Posterior cingulate gyrus (tissue), 11 donors: ENCODE measurements at places on chromosomes 12 and 14.

GRCh38 chr12:131340616-131341210 lies 370.2 kb upstream of the SFSWAP start:
- DNase-seq = peak; percentile 69

DNA sequence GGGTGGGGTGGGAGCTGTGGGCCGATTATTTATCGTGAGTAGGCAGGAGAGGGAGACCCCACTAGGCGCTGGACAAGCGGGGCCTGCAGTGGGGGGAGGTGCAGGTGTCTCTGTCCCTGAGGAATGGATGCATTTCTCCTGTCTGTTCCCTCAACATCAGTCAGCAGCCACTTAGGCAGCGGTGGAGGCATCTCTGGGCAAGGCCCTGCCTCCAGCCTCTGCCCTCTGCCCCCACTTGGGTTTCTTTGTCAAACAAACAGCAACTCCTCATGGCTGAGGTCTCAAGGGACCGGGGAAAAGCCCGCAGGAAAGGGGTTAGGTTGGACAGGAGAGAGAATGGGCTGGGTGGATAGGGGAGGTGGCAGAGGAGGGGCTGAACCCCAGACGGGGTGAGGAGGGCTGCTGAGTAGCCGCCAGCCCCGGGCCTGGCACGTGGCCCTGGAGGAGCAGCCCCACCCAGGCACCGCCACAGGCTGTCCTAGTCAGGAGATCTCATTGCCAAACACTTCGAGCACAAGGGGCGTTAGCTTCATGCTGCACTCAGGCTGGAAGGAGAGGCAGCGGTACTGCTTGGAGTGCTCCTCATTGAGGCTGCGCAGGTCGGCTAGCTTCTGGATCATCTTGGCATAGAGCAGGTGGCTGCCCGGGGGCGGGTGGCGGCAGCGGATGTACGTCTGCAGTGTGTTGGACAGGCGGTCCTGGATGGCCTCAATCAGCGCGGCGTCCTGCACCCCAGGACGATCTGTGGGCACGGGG lies 24.7 kb upstream of the HDAC7 start:
- peak; percentile 87 for DNase-seq

DNA sequence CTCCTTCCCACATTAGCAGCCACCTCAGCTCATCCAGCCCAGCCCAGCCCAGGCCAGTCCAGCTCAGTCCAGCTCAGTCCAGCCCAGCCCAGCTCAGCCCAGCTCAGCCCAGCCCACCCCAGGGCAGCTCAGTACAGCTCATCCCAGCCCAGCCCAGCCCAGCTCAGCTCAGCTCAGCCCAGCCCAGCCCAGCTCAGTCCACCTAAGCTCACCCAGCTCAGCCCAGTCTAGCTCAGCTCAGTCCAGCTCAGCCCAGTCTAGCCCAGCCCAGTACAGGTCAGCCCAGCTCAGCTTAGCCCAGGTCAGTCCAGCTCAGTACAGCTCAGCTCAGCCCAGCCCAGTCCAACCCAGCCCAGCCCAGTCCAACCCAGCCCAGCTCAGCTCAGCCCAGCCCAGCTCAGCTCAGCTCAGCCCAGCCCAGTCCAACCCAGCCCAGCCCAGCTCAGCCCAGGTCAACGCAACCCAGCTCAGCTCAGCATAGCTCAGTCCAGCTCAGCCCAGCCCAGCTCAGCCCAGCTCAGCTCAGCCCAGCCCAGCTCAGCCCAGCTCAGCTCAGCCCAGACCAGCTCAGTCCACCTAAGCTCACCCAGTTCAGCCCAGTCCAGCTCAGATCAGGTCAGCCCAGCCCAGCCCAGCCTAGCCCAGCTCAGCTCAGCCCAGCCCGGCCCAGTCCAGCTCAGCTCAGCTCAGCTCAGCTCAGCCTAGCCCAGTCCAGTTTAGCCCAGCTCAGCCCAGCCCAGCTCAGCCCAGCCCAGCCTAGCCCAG lies 63.0 kb downstream of the TMEM121 start:
- DNase-seq = no peak

- DNase-seq = peak; percentile 67
Measured at GRCh38 chr12:121799156-121799841, 4.5 kb upstream of the SETD1B start.

GRCh38 chr14:32757568-32757967 lies 181.1 kb upstream of the NPAS3 start:
- no peak for DNase-seq

GRCh38 chr14:98958632-98959031 lies 313.4 kb downstream of the BCL11B start:
- no peak for DNase-seq

GRCh38 chr14:101733211-101733610 lies 28.3 kb upstream of the PPP2R5C start:
- DNase-seq = no peak

- no peak for DNase-seq
Measured at GRCh38 chr14:72608391-72609204, 285.3 kb downstream of the DPF3 start.

DNA sequence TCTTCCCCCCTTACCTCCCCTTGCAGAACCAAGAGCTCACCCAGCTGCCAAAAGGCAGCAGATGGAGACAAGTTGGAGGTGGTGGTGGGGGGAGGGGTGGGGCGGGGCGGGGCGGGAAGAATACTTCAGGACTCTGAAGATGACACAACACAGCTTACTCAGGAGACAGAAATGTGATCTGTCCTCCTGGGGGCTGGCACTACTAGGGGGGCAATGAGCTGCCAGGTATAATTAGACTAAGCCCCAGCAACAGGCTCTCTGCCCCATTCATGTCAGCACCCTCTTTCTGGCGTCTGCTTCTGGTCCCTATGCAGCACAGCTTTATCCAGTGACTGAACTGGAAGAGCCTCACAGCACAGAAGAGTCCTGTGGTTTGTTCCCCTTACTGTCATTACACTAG lies 407.0 kb downstream of the MED13L start:
- no peak for DNase-seq

- DNase-seq = no peak
Measured at GRCh38 chr12:26197832-26198231, 2.5 kb downstream of the SSPN start.

DNA sequence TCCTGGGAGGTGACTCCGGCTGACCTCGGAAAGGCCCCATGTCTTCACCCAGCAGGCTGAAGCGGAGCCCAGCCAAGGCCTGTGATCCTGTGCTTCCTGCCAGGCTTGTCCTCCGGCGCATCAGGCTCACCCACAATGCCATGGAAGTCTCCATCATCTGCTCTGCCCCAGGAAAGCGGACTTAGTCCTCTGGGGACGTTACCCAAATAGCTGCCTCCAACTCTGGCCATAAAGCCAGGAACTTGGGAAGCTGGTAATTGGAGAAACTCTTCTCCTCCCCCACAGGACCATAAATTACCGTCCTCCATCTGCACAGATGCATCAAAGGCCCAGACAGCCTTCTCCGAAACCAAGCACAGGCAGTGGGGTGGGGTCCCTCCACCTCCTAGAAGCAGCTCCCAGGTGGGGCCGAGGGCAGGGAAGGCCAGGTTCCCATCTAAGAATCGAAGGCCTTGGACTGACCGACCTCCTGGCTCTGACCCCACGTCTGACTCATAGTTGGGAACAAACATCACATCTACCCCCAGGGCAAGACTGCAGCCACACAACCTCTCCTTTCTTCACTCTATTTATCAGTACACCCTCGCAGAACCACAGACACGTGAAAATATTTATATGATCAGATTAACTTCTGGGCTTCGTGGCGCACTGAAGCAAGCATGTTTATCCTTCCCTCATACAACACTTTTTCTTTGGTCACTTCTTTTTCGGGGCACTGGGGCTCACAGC lies 56.4 kb downstream of the PITPNM2 start:
- DNase-seq = no peak

DNA sequence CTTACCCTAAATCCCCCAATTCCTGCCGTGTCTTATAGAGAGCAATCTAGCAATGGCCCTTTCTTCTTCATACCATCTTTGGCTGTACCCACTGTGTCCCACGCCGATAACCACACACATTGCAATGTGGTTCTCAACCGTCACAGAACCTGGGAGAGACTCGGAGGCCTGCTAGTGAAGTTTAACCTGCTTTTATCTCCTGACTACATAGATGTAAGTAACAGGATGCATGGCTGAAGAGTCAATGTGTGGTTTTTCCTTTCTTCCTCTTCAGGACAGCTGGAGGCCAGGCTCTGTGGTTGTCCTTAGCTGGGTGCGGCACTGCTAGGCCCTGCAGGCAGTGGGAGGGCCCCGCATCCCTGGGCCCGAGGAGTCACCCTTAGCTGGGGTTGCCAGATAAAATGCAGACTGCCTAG lies 51.3 kb downstream of the ZNF664 start:
- no peak for DNase-seq

DNA sequence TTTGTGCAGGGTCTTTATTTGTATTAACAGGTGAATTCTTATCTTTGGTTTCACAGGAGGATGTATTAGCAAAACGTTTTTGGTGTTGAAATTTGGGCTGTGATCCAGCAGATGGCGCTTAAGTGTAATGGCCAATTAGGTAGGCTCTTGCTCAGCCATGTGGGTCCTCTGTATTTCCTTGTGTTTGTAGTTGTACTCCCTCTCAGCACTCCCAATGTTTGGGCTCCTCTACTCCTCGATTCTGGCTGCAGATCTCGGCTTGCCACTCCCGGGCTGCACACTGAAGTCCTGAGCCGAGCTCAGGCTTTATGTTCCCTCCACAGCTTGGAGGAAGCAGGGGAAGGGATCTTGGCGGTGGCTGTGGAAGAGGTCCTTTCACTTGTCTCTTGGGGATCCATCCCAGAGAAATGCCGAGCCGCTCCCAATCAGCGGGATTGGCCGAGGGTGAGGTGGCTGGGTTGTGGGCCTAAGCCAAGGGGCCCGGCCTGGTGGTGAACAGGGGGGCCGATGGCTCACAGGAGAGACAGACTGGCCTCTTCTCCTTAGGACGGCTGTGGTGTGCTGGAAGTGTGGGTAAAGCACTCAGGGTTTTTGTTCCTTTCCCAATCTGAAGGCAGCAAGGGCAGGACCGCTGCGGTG lies 133.7 kb downstream of the AEBP2 start:
- no peak for DNase-seq

GRCh38 chr12:59570145-59570544 lies 25.7 kb upstream of the SLC16A7 start:
- DNase-seq = no peak

GRCh38 chr14:85301506-85301905 lies 228.4 kb upstream of the FLRT2 start:
- DNase-seq = no peak

DNA sequence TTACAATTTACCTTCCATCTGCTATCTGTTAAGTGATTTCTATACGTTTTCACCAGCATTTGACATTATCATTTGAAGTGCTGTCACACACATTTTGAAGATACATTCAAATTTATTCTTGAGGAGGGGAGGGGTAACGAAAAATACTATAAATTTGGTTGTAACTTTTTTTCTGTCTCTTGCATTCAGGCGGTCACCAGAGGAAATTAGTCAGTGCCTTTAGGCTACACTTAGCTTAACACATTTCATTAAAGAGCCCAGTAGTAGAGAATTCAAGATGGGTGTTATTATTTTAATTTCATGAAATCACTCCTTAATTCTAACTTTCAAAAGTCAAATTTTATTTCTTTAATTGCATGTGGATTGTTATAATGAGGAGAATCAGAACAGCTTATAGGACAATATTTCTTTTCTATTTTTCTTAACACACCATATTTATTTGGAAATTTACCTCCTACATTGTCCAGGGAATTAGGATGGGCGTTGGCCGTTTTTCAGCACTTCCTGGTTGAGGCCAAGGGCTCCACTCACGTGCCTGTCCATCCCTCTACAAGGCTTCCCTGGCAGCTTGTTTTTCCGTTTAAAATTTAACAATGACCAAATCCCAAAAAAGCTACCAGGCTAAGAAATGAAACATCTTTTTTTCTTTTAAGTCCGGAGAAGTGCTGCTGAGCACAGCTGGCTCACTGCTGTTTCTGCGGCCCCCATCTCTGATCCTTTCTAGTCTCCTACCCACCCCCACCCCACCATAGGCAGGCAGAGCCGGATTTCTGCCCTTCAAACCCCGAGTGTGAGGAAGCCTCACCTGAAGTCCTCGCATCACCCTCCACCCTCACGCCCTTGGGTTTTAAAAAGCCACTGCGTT lies 1.1 kb upstream of the FAR2 start:
- DNase-seq = no peak

DNA sequence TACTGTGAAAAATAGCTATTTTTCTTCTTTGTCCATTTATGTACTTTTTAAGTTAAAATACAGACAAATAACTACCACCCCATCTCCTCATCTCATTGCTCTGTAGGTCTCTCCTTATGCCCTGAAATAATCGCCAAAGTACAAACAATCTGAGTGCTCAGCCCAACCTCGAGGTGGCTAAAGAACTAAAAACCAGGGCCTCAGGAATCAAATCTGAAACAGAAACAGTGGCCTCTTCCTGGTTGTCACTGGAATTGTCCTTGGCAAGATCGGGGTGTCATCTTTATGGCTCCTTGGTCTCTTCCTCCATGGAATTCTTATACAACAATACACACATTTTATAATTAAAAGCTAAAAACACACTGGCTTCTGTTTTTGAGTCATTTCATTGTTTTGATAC lies 182.4 kb downstream of the ASCL1 start:
- no peak for DNase-seq

DNA sequence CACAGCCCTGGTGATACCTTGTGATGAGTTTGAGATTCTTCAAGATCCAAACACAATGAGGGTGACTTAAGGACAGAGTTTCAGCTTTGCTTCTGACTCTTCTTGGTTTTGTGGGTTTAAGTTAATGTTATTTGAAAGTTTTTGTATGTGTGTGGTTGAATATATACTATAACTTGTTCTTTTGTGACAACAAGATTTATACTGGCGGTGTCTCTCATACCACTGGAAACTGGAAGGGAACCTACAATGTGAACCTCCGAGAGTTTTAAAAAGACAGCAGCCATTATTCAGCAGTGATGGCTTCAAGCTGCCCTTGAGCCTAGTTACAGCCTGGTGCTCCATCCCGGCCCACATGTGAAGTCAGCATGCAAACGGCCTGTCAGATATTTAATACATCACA lies 87.9 kb upstream of the IGF1 start:
- DNase-seq = no peak

DNA sequence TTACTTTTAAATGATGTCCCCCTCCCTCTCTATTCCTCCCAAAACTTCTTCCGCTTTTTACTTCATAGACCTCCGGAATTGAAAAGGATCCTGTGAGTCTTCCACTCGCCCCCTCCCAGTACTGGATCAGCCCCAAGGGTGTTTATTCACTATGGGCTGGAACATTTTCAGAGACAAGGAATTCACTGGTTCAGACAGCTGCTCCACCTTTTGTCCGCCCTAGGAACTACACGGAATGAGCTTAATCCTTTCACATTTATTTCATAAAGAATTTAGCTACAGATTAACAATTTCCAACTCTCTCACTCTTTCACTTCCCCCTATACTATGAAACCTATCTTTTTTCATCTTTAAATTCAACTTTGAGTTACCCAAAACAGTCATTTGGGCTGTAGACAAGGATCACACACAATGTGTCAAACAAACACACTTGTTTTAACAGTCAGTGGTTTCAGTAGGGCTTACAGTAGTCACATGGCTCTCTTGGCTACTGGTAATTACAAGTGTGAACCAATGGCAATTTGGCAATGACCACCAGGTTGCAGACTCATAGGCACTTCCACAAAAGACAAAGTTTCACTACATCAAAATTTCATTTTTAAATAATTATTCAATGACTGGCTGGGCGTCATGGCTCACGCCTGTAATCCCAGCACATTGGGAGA lies 20.6 kb downstream of the CNIH1 start:
- no peak for DNase-seq

GRCh38 chr12:124168016-124168786 lies 126.7 kb upstream of the RFLNA start:
- no peak for DNase-seq
